ENCODE measurements at places on chromosomes 5 and 9.

DNA sequence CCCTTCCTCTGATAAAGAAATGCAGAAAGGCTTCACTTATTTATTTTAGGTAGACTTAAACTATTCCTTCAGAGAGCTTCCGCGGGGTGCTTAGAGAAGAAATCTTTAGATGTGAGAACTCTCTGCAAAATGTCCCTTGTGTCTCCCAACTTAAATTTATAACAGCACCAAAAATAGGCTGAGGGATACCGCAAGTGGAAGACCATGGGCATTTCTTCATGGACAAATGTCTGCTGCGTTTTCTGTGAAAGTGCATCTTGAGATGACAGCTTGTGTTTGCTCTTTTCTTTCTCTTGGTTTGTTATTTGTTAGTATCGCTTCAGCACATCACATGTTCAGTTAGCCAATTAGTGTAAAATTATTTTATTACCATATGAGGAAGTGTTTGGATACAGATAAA is 15.3 kb upstream of the GRIN3A start:
- DNase-seq = no peak

DNA sequence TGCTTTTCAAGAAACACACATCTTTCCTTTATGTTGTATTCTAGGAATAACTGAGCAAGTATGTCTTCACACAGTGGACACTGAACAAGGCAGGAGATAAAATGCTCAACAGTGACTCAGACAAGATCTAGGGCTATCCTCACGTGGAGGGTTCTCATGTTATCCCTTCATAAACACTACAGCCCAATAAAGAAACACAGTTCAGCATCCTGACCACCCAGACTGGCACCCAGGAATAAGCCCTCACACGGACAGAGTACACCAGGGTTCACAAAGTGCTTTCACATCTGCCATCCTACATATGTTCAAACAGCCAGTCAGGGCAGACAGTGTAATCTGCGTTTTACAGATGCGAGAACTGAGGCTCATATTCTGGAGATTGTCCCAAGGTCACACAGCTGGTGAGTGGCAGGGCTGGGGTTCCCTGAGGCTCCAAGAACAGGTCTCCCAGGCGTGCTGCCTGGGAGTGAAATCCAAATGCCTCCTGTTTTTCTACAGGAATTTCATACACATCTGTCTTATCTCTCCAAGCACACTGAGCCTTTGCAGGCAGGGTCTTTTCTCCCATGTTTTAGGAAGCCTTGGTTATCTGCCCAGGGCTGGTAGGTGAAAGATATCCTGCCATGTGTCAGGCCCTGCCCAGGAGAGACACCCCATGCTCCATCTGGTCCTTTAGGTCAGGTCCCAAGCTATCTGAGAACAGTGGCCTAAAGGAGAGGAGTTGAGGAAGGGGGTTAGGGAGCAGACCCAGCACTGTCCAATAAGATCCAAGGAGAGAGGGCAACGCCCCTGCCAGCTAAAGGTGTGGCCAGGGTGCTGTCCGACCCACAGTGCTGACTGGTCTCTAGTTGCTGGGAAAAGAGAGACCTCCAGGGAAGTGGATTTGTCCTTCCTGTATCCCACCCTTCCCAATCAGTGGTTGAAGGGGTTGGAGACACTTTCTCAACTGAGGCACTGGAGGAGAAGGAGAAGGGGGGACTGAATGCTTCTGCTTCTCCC is 47.9 kb upstream of the XPA start:
- no peak for DNase-seq

DNA sequence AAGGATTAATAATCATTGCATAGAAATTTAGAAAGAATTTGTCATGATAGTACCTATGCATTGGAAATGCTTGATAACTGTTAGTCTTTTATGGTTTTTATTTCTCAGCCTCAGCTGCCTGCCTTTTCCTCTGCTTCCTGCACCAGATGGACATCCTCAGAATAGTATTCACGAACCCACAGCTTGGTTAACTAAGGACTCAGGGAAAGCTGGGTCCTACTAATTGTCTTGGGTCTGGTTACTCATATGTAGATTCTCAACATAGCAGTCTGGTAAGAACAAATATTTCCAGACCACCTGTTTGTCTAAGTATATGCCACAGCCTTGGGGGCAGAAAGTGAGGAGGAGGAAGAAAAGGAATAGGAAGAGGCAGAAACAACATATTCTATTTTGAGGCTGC is 464.5 kb upstream of the SMARCA2 start:
- DNase-seq = no peak

DNA sequence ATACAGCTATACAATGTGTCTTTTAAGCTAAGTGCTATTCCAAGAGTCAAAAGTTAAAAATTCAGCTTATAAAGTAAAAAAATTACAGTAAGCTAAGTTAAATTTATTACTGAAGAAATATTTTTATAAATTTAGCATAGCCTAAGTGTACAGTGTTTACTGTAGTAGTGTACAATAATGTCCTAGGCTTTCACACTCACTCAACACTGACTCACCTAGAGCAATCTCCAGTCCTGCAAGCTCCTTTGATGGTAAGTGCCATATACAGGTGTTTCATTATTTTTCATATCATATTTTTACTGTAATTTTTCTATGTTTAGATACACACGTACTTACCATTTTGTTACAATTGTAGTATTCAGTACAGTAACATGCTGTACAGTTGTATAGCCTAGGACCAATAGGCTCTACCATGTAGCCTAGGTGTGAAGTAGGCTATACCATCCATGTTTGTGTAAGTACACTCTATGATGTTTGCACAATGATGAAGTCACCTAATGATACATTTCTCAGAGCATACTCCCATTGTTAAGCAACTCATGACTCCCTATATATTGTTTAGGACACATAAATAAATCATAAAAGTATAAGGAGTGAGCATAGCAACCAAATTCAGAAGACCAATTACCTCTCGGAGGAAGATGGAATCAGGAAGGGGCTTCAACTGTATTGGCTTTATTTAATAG is 165.1 kb upstream of the SLC30A5 start:
- no peak for DNase-seq

GRCh38 chr5:58439094-58439644 is 20.7 kb downstream of the PLK2 start:
- no peak for DNase-seq

DNA sequence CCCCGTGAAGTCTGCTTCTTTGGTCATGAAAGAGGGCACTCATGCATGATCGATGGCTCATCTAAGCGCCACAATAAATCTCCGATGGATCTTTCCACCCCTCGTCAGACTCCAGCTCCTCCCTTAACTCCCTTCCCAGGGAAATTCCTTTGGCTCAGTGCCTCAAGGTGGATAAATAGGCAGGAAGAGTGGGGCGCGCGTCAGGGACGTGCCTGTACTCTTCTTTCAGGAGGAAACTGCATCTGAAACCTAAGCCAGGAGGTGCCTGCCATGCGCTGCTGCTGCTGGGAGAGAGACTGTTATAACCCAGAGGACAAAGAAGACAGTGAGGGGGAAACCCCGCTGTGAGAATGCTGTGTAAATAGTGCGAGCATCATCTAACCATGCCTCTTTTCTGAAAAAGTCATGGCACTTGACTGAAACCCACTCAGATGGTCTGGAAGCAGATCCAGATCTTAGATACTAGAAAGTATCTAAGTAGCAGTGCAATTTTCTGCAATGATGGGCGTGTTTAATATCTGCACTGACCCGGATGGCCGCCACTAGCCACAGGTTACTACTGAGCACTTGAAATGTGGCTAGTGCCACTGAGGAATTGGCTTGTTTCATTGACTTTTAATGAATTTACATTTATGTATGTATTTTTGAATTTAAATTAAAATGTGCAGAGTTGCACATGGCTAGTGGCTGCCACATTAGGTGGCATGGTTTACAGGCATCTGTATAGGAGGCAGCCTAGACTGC is 120.3 kb upstream of the BASP1 start:
- no peak for DNase-seq
